ENCODE measurements at places on chromosomes 1 and 21.
A peak's percentile ranks its signal among the peaks of the same experiment; 100 is the strongest.

GRCh38 chr1:40064797-40065499 lies 24.4 kb downstream of the CAP1 start:
- DNase-seq: no peak

DNA sequence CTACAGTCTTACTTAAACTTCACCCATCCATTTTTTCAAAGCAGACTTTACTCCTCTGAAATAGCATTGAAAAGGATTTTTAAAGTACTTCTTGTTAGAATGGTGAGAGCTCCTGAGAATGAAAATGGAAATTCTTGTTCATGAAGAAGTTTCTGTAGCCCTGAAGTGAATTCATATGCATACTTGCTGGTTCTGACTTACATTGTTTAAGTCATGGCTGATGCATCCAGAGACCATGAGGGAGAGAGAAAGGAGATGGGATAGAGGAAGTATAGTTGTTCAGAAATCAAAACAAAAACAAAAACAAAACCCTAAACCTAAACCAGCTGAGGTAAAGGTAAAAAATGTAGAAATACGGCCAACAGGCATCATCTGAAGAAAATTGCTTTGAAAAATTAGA lies 27.1 kb upstream of the SAMSN1 start:
- DNase-seq: no peak

DNA sequence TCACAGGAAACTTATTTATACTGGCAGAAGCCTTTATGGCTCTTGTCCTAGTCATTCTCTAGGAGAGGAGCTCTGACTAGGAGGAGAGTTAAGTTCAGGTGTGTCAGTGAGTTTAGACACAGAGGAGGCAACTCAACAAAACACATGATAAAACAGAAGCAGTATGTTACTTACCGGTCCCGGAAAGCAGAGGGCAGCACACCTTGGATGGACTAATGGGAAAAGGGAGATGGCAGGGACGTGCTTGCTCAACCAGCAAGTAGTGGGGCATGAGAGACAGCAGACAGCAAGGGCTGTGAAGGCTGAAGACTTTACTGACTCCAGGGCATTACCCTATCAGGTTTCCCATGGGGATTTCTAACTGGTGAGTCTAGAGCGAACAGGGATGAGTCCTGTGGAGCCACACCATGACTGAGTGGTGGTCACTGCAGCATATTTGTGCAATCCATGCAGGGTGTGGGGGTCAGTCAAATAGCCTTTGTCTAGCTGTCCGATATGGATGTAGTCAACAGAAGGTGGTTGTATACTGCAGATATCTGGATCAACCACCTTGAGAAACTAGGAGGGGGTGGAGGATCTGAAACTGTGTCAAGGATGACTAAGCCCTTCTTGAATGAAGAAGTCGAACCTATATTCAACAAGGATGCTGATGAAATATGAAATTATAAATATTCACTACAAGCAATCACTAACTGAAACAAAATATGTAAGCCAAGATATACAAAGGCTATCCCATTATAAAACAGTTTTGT lies 596.3 kb upstream of the CHRM3 start:
- DNase-seq: no peak

GRCh38 chr1:30198795-30199403 lies 524.5 kb downstream of the MATN1 start:
- no peak for DNase-seq

DNA sequence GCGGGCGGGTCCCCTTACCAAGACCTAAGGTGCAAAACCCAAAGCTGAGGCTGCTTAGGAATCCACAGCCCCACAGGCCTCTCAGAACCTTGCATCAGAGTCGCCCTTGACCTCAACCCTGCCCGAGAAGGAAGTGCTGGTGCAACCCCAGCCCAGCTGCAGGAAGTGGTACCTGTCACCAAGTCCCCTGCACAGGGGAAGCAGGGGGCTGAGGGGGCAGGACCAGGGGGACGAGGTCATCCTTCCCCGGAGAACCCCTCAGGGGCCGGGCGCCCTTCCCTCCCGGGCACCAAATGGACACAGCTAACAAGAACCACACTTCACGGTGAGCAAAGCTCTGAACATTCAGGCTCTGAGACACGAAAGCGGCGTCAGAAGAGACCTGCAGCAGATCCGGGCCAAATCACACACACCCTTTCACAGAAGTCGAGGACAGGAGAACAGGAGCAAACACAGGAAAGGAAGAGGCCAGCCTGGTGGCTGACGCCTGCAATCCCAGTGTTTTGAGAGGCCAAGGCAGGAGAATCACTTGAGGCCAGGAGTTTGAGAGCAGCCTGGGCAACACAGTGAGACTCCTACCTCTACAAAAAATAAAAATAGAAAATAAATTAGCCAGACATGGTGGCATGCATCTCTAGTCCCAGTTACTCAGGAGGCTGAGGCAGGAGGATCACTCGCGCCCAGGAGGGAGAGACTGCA lies 6.4 kb downstream of the ITGB2 start:
- DNase-seq: no peak

DNA sequence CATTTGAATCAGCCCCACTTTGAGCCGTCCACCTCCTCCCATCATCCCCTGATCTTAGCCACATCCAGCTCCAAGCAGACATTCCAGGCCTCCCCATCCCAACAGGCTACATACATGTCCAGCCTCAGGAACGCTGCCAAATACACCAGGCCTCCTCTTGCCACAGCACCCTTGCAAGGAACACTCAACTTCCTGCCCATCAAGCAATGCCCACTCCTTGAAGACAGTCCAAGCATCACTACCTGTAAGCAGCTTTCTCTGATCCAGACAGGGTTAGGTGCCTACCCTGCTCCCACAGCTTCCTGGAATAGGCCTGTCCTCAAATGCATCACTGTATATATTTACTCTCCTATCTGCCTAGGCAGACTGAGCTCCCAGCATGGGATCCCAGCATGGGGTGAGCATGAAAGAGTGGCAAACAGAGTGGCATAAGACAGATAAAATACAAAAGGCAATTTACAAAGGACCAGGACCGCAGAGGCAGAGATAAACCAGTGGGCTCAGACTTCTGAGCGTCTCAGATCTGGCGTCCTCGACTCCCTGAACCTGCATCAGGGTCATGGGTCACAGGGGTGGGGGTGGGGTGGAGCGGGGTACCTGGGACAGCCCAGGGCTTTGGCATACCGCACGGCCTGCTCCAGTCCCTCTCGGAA lies 816 bp downstream of the HYI start:
- peak; percentile 65 for DNase-seq

DNA sequence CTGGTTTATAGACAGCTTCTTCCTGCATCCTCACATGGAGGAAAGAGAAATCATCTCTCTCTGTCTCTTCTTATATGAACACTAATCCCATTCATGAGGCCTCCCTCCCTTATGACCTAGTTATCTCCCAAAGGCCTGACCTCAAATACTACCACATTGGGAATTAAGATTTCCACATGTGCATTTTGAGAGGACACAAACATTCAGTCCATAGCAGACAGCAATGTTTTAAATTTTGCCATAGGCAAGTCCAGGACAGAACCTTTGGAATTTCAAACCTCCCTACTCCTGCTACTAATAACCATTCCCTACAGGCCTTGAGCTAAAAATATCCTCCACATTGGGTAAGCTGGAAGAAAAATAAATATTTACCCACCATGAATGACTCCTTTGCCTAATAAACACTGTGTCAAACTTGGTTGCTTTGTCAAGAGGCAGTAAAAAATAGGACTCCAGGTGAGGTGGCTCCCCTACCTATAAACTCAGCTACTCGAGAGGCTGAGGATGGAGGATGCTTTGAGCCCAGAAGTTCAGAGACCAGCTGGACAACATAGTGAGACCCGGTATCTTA lies 113.7 kb downstream of the ZNF281 start:
- peak; percentile 40 for DNase-seq

GRCh38 chr1:29523576-29523975 lies 287.3 kb downstream of the PTPRU start:
- DNase-seq: no peak

GRCh38 chr1:234666761-234667160 lies 56.8 kb upstream of the IRF2BP2 start:
- no peak for DNase-seq

DNA sequence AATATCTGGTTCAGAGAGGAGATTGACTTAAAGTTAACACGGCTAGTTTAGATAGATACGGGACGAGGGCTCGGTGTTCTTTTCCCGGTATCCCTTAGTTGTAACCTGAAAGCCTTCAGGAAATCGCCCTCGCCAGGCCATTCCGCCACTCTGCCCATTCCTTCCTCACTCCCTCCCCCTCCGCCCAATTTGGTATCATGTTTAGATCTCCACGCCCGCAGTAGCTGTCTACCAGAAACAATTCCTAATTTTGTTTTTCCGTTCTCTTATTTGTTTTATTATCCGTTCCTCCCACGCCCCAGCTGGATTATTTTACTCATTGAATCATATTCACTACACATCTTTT lies 685 bp upstream of the VAMP4 start:
- DNase-seq: peak; percentile 85

GRCh38 chr1:92774407-92774806 lies 10.5 kb downstream of the EVI5 start:
- no peak for DNase-seq

DNA sequence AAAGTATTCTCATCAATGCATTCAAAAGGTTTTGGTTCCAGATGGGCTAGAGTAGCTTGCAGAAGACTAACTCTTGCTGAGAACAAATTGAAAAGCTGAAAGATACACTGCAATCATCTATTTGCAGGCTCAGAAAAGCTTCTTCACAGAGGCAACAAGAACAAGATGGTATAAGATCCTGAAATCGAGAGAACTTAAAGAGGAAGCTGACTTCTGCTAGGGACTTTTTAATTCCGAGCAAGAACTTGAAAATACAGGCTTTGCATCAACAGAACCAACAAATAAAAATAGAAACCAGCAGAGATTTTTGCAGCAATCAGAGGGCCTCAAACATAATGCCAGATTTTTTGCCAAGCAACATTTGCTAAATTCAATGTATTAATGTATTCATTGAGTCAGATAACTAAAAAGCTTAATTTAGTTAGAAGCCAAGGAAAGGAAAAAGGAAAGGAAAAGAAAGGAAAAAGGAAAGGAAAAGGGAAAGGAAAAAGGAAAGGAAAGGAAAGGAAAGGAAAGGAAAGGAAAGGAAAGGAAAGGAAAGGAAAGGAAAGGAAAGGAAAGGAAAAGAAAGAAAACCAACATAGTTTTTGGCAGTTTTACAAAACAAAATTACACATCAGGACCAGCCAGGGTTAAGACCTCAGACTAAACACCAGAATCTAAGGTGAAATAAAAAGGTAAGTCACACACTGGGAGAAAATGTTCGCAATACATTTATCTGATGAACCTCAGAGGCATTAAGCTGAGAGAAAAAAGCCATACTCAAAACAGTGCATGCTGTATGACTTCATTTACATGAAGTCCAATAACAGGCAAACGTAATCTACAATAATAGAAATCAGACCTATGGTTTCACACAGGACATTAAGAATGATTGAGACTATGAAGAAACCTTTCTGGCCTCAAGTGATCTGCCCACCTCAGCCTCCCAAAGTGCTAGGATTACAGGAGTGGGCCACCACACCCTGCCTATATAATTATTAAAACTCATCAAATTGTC lies 42.6 kb downstream of the FAF1 start:
- DNase-seq: no peak

DNA sequence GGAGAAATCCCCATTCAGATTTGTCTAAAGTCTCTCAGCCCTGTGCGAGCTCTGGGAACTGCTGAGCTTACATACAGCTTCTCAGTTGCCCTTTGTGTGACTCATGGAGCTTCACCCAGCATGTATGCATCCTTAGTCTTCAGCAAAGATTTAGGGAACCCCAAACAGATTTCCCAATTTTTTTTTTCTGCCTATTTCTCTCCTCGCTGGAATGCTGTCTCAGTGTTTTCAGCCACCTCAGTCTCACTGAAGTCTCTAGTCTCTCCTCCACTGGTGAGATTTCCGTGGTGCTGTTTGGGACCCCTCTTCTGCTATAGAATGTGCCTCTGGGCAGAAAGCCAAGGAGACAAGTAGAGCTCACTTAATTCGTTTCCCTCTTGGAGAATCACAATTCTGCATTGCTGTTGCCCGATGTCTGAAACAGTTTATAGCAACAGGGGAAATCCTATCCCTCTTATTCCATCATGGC lies 28.1 kb upstream of the TXLNA start:
- DNase-seq: peak; percentile 73

GRCh38 chr1:2224631-2225428 lies 3.3 kb upstream of the SKI start:
- DNase-seq: no peak

- DNase-seq: peak; percentile 28
Observed at GRCh38 chr1:68103884-68104554, 53.6 kb upstream of the DIRAS3 start.

DNA sequence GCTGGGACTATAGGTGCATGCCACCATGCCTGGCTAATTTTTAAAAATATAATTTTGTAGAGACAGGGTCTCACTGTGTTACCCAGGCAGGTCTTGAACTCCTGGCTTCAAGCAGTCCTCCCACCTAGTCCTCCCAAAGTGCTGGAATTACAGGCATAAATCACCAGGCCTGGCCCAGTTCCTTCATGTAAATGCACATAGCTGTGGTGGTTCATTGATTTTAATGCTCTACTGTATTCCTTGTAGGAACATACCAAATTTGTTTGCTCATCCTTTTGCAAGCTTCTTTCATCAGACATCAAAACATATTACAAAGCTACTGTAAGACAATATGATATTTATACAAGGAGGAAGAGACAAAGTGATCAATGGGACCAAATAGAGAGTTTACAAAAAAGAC lies 237.5 kb upstream of the ESRRG start:
- no peak for DNase-seq

GRCh38 chr21:19702726-19703125 lies 1295.5 kb upstream of the NCAM2 start:
- DNase-seq: no peak

- DNase-seq: peak; percentile 79
Observed at GRCh38 chr1:110056776-110057175, 13.7 kb downstream of the ALX3 start.

GRCh38 chr1:7489586-7489985 lies 281.5 kb upstream of the VAMP3 start:
- no peak for DNase-seq

DNA sequence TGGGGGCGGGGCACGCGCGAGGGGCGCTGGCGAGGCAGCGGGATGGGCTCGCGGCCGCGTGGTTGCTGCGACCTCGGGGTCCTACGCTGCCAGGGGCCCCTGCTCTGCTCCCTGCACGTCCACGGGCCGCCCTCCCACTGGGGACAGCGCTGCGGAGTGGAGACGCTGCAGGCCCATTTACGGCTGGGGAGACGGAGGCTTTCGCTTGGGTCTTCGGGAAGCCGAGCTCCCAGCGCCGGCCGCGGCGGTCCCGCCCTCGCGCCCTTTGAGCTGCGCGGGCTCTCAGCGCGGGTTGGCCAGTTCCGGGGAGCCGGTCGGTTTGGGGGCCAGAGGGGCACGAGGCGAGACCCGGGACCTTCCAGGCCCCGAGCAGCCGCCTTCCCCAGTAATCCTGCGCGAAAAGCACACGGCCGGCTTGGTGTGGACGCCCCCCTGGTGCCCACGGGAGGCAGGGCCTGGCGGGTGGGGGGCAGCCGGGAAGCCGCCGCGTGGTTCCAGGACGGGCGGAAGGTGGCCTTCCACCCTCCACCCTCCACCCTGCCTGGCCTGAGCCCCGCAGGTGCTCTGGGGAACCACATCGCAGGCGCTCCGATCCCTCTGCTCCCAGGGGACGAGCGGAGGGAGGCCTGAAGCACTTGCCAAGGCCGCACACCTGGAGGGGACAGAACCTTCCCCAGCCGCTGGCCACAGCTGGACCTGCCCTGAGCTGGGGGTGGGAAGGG lies 570 bp upstream of the PEX10 start:
- DNase-seq: peak; percentile 6

Data from adipocyte (in vitro differentiated cells).